A172 (cell line): ENCODE measurements at places on chromosomes 4 and X.

- no peak for DNase-seq
Observed at GRCh38 chrX:119688911-119689321, 4.1 kb downstream of the SEPTIN6 start.

DNA sequence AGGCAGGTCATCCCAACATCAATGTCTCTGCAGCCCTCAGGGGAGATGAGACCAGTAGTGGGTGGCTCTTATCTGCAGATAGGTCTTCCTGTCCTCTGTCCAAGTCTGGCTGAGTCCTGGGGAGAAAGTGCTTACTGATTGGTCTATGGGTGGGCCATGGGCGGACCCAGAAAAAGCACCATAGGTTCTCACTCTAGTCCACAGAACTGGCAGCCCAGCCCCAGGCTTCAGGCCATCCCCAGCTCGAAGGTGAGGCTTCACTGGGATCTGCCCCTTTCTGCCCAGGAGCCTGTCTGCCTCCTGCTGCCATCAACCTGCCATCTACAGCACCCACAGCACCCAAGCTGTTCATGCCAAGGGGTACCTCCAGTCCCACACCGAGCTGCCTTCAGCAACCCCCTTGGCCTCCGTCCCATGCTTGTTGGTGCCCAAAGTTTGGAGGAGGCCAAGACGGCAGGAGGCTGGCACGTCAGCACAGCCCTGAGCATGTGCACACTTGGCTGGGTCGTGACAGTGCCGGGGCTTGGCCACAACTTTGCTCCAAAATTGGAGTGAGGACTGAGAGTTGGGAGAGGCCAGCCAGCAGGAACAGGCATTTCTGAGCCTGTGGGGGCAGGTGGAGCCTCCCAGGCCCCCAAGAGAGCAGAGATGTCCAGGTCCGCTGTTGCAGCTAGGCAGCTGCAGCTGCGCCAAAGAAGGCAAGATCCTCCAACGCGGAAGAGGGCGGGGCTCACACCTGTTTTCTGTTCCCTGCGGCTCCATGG lies 99.6 kb downstream of the IQCM start:
- no peak for DNase-seq

- no peak for DNase-seq
Observed at GRCh38 chr4:38818441-38818976, 13.9 kb upstream of the TLR1 start.

DNA sequence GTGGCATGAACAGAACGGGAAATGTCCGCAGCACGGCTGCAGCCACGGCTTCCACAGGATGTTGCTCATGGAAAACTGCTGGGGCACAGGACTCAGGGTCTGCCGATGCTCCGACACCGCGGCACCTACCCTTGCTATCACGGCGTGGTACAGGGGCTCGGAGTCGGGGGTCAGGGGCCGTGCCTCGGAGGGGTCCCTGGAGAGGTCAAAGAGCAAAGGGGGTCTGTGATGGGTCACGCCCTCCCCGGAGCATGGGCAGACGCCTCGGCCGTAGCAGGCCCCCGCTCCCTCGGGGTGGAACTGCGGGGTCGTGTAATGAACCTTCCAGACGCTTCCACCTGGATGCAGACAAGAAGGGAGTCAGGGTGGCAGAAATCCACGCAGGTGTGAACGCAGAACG lies 21.8 kb downstream of the ARSD start:
- no peak for DNase-seq

DNA sequence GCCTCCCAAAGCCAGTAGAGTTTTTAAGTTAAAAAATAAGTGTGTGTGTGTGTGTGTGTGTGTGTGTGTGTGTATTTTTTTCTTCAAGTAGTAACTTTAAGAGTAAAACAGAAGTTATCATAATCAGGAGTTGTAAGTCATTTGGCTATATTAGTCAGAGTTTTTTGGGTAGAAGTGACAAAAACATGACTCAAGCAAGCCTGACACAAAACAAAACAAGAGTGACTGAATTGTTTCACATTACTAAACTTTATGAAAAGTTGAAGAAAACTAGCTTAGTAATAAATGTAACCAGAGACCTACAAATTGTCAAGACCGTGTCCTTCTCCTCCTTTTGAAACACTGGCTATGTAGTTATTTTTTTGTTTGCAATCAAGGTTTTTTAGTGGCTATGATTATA lies 738.0 kb upstream of the PITX2 start:
- DNase-seq, result no peak
